ENCODE measurements at places on chromosomes 11 and 22. TPM values are rescaled to one million over a fixed set of nuclear protein-coding genes. Genes with fewer than 3 reads are reported as not detected.
A peak's percentile ranks its signal among the peaks of the same experiment; 100 is the strongest.

The CYP2D6 gene
- not detected for total RNA-seq

The SAA4 gene
- total RNA-seq, result not detected

The TREH gene
- not detected for total RNA-seq

DNA sequence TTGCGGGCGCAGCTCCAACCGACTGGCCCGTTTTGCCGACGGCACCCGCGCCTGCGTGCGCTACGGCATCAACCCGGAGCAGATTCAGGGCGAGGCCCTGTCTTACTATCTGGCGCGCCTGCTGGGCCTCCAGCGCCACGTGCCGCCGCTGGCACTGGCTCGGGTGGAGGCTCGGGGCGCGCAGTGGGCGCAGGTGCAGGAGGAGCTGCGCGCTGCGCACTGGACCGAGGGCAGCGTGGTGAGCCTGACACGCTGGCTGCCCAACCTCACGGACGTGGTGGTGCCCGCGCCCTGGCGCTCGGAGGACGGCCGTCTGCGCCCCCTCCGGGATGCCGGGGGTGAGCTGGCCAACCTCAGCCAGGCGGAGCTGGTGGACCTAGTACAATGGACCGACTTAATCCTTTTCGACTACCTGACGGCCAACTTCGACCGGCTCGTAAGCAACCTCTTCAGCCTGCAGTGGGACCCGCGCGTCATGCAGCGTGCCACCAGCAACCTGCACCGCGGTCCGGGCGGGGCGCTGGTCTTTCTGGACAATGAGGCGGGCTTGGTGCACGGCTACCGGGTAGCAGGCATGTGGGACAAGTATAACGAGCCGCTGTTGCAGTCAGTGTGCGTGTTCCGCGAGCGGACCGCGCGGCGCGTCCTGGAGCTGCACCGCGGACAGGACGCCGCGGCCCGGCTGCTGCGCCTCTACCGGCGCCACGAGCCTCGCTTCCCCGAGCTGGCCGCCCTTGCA, 1.0 kb downstream of the FJX1 start:
- DNase-seq, result peak; percentile 37

DNA sequence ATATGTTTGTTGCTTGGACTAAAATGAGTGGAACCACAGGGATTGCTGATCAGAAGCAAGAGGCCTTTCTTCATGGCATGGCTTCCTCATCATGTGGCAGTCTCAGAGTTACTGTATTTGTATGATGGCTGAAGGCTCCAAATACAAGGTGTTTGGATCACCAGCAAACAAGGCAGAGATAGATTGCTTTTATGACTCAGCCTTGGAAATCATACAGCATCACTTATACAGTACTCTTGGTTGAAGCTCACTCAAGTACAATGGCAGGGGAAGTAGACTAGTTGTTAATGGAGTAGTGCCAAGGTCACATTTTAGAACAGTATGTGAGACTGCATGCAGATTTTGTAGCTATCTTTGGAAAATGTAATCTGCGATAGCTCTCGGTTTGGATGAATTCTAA, 16.6 kb downstream of the CAPRIN1 start:
- no peak for DNase-seq

DNA sequence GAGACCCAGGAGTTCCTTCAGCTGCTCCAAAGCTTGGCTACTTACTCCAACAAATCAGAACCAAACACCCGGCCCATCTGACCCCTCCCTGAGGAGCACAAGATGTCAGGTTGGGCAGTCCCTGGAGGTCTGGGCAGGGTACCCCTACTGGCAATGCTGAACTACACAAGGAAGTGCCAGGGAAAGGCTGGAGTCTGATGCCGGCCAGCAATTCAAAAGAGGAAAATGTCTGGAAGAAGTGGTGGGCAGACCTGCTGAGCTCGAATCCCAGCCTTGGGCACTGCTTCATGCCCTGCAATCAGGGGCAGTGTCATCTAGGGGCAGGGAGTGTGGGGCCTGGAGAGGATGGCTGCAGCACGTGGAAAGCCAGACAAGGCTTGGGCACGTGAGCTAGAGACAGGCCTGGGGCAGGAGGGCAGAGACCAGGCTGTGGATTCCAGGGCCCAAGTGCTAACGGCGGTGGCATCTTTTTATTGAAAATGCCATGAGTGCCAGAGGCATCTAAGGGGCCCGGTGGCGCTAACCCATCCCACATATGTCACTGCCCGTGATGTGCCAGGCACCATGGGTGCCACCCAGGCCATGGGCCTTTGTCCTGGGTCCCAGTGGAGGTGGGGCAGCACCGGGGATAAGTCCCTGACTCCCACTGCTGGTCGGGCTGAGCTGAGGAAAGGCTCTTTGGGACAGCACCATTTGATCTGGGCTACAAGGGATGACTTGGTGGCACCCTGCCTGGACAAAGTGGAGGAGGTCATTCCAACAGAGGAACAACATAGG, 97.9 kb upstream of the PITPNB start:
- no peak for DNase-seq

DNA sequence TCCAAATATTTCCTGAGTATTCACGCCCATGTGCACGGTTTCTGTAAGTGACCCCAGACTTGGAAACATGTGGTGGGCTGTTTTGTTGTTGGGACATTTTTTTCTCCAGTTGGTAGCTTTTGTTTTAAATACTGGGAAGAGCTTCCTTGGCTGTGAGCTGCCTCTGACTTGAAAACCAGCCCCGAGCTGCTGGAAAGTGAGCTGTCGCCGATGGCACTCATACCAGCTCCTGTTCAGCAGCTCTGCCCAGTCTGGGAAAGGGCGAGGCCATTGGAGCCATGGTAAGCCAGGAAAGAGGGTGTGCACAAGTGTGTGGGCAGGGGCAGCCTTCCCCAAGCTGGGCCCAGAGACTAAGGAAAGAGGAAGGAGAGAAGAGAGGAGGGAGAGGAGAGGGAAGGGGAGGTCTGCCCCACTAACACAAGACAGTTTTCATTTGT, 3.2 kb upstream of the FLI1 start:
- DNase-seq, result no peak

DNA sequence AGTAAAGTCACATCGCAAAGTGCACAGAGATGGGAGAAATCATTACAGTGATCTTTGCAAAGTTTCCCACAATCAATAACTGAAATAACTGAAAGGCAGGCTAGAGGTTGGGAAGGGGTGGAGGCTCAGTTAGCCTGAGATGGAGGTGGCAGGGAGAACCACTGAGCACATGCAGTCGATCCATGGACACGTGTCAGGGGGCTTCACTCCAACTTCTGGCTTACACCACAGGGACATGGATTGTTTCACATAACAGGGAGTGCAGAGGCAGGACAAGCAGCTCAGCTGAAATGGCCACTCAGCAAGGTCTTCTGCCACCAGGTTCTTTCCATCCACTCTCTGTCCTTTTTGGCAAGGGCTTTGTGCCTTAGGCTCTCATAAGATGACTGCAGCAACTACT, 35.1 kb upstream of the MICAL2 start:
- DNase-seq, result no peak

DNA sequence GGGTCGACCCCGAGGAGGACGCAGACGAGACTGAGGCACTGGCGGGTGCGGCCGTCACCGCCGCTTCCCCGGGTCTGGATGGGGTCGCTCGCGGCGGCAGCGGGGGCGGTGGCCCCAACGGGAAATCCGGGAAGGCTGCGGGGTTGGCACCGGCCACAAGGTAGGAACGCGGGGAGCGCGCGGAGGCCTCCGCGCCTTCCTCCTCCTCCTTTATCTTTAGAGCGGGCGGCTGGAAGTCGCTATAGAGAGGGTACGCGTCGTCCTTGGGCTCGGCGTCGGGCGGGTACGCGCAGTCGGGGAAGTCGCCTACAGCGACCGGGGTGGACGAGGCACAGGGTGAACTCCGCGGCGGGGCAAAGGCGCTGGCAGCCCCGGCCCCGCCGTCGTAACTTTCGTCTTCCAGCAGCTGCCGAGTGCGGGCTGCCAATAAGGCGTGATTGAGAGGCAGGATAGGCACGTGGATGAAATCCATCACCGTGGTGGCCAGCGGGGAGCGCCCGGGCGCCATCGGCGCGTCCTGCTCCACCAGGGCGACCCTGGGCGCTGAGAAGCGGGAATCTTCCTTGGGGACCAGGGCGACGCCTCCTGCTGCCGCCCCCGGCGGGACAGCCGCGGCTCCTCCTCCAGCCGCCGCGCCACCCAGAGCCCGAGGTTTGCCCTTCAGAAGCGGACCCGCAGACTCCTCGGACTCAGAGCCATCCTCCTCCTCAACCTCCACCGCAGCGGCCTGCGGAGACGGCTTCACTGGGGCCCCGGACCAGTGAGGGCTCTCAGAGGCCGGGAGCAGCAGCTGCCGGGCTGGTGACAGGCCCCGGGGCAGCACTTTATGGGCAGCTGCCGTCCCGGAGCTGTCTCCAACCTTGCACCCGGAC, 1.7 kb downstream of the PGR start:
- DNase-seq, result no peak

All from H4 (cell line).